ENCODE measurements at places on chromosomes 5 and 9. TPM values are rescaled to one million over a fixed set of nuclear protein-coding genes. Genes with fewer than 3 reads are reported as not detected.

The RASEF gene
- not detected for total RNA-seq

The DUSP1 gene
- 26.4 TPM for total RNA-seq

The SHC3 gene
- total RNA-seq = not detected

The SPINK6 gene
- not detected for total RNA-seq

The ABO gene
- 0.49 TPM for total RNA-seq

The CDH12 gene
- total RNA-seq = not detected

All from T-cell (primary cell).